Myometrial cell (primary cell): ENCODE measurements at places on chromosomes 11 and 22. TPM values are rescaled to one million over a fixed set of nuclear protein-coding genes. Genes with fewer than 3 reads are reported as not detected.

ASRGL1 gene
- total RNA-seq, result not detected in 2 replicates

NAT10 gene
- 22.7 and 23.4 TPM in 2 replicates for total RNA-seq

HTR3A gene
- not detected in 2 replicates for total RNA-seq

CCDC116 gene
- total RNA-seq, result not detected in 2 replicates

OR51B4 gene
- total RNA-seq, result not detected in 2 replicates

ARHGAP20 gene
- 1.2 and 2.3 TPM in 2 replicates for total RNA-seq

OMP gene
- total RNA-seq, result not detected in 2 replicates

ANKK1 gene
- total RNA-seq, result not detected in 2 replicates

EMSY gene
- total RNA-seq, result 5.2 and 8.0 TPM in 2 replicates

ANO1 gene
- total RNA-seq, result not detected in 2 replicates

CASTOR1 gene
- 4.0 and 7.4 TPM in 2 replicates for total RNA-seq
